Coronary artery (tissue), 2 donors: ENCODE measurements at places on chromosomes 12 and 14.
A peak's percentile ranks its signal among the peaks of the same experiment; 100 is the strongest.

GRCh38 chr12:52831251-52831650 lies 2.9 kb downstream of the KRT79 start:
- DNase-seq = no peak

GRCh38 chr12:28539691-28540323 lies 349.6 kb downstream of the CCDC91 start:
- DNase-seq = no peak

GRCh38 chr12:104342635-104343249 lies 39.2 kb downstream of the EID3 start:
- DNase-seq = no peak

DNA sequence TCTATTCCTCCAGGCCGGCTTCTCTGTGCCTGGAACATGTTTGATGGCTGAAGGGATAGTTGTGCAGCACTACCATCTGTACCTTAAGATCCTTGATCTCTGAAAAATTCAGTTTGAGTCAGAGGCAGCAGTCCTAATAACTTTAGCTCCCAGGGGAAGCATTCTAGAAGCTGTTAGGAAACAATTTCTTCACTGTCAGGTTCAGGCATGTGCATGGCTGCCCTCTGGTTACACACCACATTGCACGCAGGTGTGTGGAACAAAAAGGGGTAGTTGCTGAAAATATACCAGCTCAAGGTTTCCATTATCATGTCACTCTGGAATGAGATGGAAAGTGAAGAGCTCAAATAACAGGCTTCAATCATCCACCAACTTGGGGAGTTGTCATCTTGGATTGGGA lies 80.1 kb downstream of the CHST11 start:
- DNase-seq = no peak

- no peak for DNase-seq
These were observed 120.9 kb downstream of the TMTC1 start for GRCh38 chr12:29662734-29663323.

- DNase-seq = peak; percentile 41
These were observed 9.1 kb downstream of the RIMBP2 start for GRCh38 chr12:130706885-130707570.

DNA sequence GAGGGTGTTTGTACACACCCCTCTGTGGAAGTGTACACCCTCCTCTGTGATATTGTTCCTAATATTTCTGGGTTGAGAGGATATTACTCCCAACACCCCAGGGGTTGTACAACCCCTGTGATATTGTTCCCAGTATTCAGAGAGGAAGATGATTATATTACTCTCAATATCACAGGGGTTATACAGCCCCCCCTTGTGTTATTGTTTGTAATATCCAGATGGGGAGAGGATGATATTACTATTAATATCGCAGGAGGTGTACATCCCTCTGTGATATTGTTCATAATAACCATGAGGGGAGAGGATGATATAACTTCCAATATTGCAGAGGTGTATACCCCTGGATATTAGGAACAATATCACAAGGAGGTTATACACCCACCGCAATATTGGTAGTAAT lies 566.1 kb upstream of the MIS18BP1 start:
- DNase-seq = no peak

DNA sequence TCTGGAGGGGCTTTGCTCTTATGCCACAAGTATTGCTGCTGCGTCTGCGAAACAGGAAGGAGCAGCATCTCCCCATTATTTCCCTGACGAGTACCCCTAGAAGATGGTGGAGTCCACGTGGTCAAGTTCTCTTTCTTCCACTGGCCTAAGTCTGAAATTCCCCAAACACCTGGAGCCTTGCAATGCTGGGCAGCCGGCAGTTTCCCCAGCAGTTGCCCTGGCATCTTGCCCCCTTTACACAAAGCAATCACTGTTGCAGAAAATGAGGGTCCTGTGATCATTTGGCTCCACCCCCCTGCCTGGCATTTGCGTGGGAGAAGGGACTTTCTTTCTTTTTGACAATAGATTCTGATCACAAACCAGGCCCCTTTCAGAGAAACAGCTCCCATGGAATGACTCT lies 56.9 kb downstream of the FOS start:
- DNase-seq = no peak

DNA sequence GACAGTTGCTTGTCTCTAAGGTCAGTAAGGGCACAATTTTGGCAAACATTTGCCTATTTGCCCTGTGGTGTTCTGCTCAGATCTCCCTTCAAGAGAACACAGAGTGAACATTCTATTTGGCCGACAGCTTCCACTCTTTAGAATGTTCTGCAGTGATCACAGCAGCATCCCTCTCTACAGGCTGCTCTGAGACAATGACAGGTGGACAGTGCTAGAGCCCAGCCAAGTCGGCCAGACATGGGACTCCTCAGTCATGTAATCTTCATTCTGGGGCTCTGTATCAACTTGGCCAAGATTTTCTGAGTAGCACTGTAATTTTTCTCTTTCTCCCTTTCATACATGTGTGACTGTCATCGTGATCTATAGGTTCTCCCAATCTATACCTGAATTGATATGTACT lies 34.8 kb downstream of the TIMELESS start:
- DNase-seq = no peak

- DNase-seq = no peak
These were observed 181.1 kb downstream of the ESR2 start for GRCh38 chr14:64112867-64113678.

GRCh38 chr12:34210689-34211530 lies 188.6 kb downstream of the ALG10 start:
- DNase-seq = no peak

DNA sequence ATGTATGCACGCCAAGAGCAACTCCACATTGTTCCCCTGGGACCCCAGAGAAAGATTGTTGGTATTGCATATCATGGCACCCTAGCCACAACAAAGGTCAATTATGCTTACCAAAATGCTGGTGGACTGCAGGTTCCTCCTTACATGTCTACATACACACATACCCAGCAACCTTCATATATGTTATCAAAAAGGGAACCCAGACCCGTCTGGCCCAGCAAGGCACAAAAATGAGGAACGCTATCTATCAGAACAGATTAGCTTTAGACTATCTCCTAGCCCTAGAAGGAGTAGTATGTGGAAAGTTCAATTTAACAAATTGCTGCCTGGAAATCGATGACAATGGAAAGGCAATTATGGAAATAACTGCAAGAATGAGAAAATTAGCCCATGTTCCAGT lies 61.5 kb downstream of the DHRS2 start:
- no peak for DNase-seq
